ENCODE measurements at places on chromosomes 2 and 18.

DNA sequence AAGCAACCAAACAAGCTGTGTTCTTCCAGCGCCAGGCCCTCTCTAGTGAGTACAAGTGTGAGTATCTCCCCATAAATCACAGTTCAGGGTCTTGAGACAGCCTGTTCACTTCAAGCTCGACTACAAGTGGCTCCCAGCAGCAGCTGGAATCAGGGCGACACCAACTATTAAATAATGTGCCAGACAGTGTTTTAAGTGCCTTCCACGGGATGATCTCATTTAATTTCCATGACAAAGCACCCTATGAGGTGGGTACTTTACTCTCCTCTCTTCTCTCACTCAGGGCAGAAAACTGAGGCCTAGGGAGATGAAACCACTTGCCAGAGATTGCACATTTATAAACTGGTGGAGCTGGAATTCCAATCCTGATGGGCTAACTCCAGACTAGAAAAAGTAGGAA lies 2.6 kb upstream of the FAM136A start:
- DNase-seq: no peak

DNA sequence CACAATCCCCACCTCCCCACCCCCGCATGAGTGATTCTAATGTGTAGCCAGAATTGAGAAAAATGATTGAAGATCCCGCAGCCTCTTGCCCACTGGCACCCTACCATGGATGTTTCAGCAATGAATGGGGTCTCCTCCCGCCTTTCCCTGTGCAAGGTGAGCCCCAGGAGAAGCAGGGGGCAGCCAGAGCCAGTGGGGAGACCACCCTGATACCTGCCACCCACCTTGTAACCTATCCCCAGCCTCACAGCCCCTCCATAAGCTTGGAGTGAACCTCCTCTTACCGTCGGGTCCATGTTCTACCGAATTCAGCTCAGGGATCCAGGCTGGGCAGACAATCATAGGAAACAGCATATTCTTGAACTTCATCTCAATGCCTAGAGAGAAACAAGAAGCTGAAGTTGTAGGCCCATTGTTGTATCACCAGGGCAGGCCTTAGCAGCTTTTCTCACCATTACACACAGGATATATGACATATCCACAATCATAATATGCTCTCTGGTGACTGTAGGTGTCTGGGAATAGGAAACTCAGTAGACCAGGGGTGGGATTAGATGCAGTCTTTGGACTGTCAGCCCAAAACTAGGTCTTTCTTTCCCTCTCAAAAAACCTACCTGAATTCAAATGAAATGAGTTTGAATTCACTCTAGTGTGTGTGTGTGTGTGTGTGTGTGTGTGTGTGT lies 30.9 kb downstream of the XDH start:
- DNase-seq: no peak

DNA sequence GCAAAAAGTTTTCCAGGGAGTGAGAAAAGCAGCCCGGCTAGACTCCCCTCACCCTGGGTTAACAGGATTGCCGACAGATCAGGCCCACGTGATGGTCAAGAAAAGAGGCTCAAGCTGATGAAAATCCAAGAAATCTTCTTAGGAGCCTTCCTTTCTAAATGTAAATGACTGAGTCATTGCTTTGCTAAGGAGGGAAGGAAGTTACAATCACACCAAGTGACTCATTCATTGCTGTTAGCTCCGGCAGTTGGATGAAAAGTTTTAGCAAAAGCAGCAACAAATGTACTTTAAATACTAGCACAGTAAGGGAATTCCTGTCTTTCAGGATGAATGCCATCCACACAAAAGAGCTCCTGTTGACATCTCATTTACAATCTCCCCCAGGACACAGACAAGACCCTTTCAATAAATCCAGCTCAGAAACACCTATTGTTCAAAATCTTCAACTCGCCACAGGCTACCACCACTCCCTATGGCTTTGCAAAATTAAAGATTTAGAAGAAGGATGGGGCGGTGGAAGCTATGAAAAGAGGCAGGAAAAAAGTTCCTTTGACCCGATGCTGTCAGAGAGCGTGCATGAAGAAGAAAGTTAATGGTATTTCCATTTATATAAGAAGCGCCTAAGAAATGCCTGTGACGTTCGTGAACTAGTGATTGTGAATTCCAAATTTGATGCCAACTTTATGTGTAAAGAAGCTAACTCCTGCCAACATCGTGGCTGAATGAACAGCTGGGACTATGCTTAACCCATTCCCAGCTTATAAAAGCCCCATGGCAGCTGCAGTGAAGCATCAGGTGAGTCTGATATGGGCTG lies 153.7 kb downstream of the TGIF1 start:
- DNase-seq: peak; percentile 93

DNA sequence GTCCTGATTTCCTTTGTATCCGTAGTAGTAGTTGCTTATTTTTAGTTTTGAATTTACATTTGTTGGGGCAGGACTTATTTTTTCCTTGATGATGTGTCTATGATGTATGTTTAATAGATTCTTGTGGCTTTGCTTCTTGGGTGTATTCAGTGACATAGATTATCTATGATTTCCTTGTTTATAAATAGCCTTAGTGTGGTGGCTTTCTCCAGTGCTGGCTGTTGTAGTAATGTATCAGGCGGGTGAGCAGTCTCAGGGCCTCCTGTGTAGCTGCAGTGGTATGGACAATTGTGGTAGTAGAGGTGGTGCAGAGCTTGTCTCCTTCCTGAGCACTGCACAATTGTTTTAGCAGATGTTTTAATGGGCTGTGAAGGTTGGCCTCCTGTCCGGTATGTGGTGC lies 60.5 kb downstream of the SMCHD1 start:
- DNase-seq: no peak

DNA sequence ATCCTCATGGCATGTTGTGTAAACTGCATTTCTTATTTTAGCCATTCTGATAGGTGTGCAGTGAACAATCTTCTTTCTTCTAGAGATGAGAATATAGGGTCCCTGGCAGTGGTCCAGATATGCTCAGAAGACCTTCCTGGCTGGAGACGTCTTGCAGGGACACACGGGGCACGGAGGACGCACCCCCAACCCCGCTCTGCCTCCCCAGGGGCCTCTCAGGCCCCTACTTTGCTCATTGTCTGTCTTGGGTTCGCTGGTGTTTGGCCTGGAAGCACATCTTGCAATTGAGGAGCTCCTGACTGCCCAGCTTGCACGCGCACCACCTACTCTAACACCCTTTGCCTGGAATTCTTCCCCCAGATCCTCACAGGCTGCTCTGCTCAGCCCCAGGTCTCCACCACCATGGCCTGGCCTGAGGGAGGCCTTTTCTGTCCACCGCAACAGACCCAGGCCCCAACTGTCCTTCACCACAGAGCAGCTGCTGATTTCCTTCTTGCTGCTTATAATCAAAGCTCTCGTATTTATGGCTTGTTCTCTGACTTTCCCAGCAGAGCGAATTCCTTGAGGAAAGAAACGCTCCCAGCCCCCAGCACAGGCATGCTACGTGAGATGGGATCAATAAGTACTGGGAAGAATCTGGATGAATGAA lies 295.9 kb upstream of the HDAC4 start:
- DNase-seq: no peak

DNA sequence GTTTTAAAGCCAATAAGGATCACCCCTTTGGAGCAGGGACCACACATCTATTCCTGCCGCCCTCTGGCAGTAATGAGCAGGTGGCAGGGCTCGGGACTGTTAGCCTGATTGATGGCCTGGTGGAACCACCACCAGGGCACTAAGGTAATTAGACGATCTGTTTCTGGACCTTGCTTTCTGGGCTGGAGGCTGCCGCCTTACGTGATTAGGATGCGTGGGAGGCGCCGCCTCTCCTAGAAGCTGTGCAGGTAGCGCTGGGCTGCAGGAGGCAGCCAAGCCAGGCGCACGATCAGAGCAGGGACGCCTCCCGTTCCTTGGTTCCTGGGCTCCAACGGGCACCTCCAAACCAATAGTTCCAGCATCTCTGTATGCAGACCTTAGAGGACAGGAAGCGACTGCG lies 242.6 kb upstream of the RAB12 start:
- no peak for DNase-seq

- DNase-seq: peak; percentile 97
Measured at GRCh38 chr2:224101820-224102630, 62.9 kb upstream of the SERPINE2 start.

- DNase-seq: no peak
Measured at GRCh38 chr18:51123936-51124486, 73.5 kb downstream of the MEX3C start.

- no peak for DNase-seq
Measured at GRCh38 chr2:75268112-75268511, 68.8 kb upstream of the TACR1 start.

DNA sequence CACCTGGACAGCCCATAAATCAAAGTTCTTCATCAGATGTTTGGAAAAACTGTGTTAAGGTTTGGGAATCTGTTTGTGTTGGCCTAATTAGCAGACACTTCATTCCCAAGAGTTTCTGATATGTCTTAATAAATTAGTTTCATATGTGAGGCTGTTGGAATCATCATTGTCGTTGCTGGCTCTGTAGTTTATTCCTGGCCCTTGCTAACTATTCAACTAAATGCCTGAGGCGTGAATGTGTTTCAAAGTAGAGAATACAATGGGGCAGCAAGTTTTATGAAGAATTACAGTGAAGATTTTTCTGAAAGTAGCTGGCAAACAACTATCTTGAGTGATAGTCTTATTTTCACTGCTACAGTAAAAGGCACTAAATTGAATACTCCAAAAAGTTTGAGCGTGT lies 141.1 kb downstream of the PARD3B start:
- no peak for DNase-seq

DNA sequence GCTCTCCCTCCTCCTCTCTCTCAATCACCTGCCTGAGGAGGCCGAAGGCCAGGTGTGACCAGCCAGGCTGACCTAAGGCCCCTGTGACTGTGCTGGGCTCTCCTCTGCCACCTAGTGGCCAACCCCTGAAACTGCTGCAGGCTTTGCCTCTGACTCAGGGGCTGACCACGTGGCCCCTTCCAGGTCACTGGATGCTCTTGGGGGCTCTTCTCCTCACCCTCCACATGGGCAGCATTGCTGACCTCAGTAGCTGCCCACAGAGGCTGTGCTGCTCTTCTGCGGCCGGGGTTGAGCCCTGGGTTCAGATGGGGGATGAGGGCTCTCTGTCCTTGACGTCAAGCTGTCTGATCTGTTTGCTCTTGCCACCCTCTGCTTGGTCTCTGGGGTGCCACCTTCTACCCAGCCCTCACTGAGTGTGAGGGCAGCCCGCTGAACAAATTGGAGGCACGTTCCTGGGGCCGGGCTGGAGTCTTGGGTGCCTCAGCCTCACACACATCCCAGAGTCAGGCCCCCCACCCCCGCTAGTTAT lies 122.7 kb downstream of the TWIST2 start:
- peak; percentile 36 for DNase-seq

- no peak for DNase-seq
Measured at GRCh38 chr18:28161608-28162599, 15.0 kb downstream of the CDH2 start.

DNA sequence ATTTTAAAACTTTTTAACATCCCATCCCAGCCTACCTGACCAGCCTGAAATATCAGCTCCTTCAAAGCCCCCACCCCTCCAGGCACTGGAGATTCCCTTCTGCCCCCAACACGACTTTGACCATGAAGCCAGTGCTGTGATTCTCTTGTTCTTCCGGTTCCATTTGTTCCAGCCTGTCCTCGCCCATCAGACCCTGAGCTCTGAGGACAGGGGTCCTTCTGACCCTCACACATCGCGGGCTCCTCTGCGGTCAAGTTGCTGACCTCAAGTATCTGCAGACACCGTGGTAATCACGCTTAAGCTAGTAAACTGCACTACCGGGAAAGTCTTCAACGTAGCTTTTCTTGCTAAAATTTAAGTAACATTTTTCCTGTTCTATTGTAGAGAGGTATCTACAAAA lies 282.2 kb upstream of the SALL3 start:
- DNase-seq: no peak

DNA sequence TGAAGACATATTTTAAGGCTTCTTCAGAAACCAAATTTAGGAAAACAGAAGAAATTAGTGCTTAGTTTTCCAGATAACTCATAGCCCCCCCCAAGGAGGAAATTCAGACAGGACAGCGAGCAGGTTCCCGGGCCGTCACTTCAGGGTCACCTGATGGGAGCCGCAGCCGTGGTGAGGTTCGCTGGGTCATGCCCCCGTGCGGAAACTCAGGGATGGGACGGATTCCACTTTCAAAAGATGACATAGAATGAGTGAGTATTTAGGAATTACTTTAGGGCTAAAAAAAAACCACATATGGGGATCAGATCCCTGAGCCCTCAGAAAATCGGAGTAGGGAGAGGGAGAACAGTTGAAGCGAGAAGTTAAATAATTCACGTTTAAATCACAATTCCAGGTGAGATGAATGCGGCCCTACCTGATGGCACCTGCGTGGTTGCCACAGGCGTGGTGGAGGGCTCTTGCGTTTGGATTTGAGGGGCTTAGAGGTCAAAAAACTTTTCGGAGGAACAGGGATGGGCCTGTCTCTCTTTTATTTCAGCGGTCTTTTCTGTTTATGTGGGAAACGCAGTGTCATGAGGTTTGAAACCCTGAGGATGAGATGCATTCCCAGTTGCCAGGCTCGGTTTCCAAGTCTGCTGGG lies 114.4 kb downstream of the NFATC1 start:
- DNase-seq: no peak

GRCh38 chr2:98608962-98609604 lies 694 bp downstream of the UNC50 start:
- peak; percentile 14 for DNase-seq

- DNase-seq: no peak
Measured at GRCh38 chr18:78894033-78894305, 85.6 kb upstream of the SALL3 start.

DNA sequence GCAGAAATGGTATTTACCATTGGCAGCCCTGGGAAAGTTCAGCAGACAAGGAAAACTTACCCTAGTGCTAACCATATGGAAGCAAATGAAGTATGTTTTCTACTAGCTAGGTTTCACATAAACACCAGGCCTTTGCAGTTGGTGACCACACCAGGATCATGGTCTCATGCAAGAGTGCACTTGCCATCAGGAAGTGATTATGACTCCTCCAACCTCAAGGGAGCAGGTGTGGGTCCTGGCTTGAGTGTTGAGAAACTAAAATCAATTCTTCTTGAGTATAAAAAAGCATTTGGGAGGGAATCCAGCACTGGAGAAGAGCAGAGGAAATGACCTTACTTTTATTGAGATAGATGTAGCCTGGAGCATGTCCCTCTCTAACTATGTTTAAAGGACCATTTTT lies 56.8 kb upstream of the SPAG16 start:
- DNase-seq: no peak

- DNase-seq: no peak
Measured at GRCh38 chr18:61464551-61465142, 131.4 kb downstream of the CDH20 start.

GRCh38 chr2:165843351-165843750 lies 49.3 kb upstream of the GALNT3 start:
- no peak for DNase-seq

DNA sequence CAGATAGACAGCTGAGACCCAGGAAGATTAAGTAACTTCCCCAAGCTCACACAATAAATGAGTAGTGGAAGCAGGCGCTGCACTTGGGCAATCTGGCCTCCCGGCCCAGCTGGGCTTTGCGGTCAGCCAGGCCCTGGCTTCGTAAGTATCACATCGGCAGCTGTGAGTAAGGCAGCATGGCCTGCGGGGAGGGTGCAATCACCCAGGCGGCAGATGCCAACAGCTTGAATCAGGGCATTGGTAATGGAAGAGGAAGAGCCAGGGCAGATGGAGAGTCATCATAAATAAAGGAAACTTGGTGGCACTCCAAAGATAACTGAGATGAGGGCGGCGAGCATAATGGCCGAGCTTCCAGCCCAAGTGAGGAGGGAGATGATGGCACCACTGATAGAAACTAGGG lies 217.9 kb upstream of the PID1 start:
- DNase-seq: no peak

Measured in GM04504 (cell line).